ENCODE measurements at places on chromosomes 6 and 20.

- DNase-seq: no peak
These were observed 356.4 kb downstream of the CDH4 start for GRCh38 chr20:61608275-61609085.

DNA sequence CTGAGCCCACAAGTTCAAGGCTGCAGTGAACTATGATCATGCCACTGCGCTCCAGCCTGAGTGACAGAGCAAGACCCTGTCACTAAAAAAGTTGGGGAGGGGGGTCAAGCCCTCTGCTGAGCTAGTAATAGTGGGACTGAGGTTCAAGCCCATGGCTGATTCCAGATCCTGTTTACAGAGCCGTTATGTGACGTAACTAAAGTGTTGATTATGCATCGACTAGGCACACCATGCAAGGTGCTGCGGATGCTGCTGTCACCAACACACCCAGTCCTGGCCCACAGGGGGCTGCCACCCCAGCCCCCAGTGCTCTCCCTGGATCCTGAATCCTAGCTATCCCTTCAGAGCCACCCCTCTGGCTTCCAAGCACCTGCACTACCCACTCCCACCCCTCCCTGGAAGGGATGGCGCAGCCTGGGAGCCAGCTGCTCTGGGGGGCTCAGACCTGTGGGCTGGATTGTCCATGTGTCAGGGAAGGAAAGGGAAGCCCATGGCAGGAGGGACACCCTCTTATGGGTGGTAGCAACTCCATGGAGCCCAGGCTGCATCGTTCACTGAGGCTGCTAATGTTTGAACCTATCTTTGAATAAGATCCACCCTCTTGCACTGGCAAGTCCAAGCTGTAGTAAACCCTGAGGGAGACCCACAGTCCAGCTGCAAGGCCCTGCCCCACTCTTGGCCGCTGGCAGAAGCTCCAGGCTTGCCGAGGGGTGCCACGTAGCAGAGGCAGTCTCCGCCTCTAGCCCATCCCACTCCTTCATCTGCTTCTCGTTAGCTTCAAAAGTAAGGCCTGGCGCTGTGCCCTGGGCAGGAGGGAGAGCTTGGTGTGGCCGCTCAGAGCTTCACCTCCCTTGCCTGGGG, 95.0 kb downstream of the SNX5 start:
- peak; percentile 67 for DNase-seq

- DNase-seq: no peak
These were observed 109.3 kb downstream of the WDR27 start for GRCh38 chr6:169592558-169592957.

- no peak for DNase-seq
These were observed 10.9 kb downstream of the FOXC1 start for GRCh38 chr6:1620504-1621069.

DNA sequence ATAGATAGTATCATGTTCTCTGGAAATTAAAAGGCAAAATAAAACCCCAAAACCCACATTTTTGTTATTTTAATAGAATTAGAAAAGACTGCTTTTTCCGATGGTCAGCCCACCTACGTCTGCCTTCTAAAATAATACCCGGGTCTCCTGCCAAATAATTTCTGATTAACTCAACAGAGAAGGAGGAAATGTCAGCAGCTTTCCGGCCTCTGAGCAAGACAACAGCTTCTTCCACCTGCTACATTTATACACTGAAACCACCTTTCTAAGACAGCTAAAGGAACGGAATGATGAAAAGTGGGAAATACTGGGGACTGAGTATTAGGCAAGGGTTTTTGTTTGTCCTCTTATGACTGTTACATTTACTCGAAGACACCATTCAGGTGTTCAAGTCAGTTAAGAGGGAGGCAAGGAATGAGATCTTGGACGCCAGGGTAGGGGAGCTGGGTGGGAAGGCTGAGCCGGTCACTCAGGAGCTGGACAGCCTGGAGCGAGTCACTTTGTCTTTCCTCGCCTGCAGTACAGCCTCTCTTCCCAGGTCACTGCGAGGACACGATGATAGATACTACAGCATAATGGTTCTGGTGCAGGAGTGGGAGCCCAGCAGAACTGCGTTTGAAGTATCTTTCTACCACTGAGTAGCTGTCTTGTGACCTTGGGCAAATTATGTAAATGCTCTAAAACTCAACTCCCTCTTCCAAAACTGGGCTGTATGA, 96.3 kb upstream of the QKI start:
- DNase-seq: no peak

- DNase-seq: no peak
These were observed 8.8 kb upstream of the CDH22 start for GRCh38 chr20:46316984-46317684.

GRCh38 chr20:13202565-13202964, 18.5 kb upstream of the ISM1 start:
- DNase-seq: peak; percentile 82

- DNase-seq: no peak
These were observed 20.5 kb upstream of the FOXC1 start for GRCh38 chr6:1589208-1589607.

DNA sequence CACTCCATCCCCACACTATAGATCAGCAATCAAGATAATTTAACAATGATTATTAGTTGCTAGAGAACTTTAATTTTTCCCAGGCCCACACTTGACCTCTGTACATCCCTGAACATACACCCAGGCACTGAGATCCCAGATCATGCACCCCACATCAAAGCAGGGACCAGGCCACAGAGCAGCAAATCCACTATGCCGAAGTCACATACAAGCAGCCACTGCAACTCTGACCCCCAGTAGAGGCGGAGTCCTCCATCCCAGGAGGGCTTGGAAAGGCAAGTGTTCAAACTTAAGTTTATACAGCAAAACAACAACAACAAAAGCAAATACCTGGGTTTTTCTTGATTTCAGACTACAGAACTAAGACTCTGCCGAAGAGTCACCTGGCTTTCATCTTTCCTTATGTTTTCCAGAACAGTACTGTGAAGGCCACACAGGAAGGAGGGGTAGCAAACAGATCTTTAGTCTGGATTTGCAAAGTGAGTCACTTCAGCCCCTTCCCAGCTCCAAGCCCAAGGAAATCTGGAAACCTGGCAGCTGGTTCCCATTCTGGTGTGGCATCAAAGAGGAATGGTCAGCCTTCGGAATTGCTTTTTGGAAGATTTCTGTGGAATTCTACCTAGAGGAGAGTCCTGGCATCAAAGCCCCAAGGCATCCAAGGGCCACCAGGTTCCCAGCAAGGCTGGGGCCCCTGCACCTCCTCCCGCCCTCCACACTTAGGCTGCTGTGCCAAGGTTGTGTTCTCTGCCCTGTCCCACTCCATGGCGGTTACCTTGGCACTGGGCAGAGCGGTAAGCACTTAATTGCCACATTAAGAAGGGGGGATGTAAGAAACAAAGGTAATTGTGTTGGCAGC, 7.3 kb downstream of the JAG1 start:
- DNase-seq: no peak

- DNase-seq: no peak
These were observed 542 bp upstream of the AFG1L start for GRCh38 chr6:108294297-108294726.

DNA sequence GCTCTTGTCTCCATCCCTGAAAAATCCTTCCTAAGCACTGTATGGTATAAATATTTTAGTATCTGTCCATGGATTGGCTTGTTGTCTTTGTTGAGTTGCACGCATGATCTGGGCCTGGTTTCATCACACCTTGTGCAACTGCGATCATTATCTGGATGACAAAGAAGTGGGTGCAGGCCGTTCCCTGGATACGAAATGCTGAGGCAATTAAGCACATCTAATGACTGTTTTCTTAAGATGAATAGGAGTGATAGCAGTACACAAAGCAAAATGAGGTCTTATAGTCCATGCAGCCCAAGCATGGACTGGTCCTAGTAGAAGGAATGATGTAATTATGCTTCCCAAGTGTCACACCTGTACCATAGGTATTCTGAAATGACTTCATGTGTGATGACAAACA, 47.8 kb downstream of the SLC35D3 start:
- DNase-seq: no peak

DNA sequence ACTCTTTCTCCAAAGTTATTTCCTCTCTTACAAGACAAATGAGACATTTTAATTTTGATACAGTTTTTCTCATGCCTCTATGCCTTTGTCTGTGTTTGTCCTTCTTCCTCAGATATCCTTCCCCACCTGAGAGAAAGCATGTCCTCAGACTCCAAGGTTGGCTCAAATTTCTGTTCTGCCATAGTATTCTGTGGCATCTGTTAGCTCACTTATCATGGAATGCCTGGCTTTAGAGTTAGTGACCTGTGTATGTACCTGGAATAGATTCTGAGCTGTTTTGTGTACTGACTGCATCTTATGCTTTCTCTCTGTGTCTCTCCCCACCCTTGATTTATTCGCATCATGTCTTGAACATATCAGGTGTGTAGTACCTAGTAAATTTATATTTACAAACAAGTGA, 90.0 kb downstream of the CENPW start:
- DNase-seq: no peak

DNA sequence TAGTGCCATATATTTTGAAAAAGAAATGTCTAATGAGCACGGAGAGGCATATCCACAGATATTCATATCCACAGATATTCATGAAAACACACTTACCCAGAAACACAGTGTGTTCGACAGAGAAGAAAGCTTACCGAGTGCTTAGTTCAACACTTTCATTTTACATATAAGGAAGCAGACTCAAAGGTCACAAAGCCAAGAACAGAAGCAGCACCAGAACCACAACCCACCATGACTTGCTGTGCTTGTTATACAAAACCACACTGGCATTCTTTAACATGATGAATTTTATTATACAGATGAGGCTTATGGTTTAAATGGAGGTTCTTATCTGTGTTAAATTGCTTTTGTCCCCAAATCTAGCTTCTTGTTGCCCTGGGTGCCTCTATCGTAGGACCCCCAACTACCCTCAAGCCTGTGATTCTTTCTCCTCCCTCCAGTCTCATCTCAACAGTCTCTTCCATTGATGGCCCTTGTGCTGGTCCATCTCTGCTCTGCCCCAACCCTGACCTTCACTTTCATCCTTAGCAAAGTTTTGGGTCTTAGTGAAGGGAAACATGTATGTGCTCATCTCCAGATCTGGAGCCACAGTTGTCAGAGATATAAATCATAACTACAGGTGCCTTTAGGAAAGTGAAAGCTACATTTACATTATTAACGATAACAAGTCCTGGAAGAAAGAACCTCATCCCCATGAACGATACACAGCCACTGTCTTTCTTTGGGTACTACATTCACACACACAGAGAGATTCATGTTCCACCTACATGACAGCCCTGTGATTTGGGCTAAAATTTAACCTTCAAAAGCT, 40.0 kb downstream of the SF3B5 start:
- no peak for DNase-seq

Measured in SHP77 treated with DMSO at 0.1 percent for 48 hours (cell line).